ENCODE measurements at places on chromosomes 3 and 15.
A peak's percentile ranks its signal among the peaks of the same experiment; 100 is the strongest.

- DNase-seq: no peak
These were observed 84.3 kb downstream of the TTBK2 start for GRCh38 chr15:42836251-42836650.

- no peak for DNase-seq
These were observed 210.8 kb downstream of the GAP43 start for GRCh38 chr3:115834068-115834467.

DNA sequence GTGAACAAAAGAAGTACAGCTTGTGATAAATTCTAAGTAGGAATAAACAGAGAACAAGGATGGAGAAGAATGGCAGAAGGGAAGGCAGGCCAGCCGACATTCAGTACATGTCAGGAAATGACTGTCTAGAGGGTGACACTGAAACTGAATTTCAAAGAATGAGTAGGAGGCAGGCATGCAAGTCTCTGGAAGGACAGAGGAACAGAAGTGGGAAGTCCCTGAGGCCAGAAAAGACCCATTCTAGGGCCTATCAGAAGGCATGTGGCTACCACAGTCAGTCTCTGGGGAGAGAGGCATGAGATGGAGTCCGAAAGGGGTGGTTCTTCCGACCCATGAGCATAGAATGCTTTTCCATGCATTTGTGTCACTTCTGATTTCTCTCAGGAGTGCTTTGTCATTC, 243.5 kb upstream of the UBE2E2 start:
- DNase-seq: no peak

- no peak for DNase-seq
These were observed 3.0 kb upstream of the NECTIN3 start for GRCh38 chr3:111068574-111068973.

GRCh38 chr15:84570164-84570735, 30.6 kb upstream of the ZSCAN2 start:
- peak; percentile 64 for DNase-seq

GRCh38 chr15:49370782-49371181, 52.3 kb upstream of the FGF7 start:
- DNase-seq: no peak

DNA sequence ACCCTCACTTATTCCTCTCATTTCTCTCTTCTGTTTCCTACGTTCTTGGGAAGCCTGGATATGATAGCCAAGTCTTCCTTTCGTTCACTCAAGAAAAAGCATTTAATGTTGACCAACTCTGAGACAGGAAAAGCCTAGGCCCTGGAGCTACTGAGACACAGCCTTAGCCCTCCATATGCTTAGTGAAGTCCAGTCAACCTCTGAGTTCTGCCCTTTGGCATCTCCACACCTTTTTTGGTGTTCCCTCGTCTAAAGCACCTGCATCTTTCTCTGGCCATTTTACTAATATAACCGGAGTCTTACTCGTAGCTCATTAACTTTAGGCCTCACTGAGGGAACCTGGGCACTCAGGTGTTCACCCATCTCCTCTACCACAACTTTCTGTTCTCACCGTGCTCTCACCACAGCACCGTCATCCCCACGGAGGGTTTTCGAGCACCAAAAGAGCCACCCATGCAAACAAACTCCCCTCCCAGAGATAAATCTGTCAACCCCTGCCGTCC, 632 bp downstream of the MTHFS start:
- DNase-seq: no peak

- no peak for DNase-seq
These were observed 16.2 kb upstream of the HERC1 start for GRCh38 chr15:63849906-63850305.

DNA sequence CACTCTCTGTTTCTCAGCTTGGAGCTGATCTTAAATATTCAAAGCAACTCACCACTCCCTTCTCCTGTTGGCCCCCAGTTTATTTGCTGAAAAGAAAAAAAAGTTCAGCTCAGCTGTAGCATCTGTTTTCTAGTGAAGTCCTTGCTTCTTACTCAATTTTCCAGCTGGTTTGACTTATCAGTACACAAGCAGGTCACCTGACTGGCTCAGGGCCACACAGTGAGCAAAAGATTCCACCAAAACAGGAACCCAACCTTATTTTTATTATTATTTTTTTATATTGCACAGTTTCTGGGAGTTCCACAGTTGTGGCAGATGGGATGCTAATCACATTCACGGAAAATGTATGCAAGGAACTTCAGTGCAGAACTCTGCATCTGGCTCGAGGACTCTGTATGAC, 390.7 kb upstream of the RGMA start:
- DNase-seq: no peak

DNA sequence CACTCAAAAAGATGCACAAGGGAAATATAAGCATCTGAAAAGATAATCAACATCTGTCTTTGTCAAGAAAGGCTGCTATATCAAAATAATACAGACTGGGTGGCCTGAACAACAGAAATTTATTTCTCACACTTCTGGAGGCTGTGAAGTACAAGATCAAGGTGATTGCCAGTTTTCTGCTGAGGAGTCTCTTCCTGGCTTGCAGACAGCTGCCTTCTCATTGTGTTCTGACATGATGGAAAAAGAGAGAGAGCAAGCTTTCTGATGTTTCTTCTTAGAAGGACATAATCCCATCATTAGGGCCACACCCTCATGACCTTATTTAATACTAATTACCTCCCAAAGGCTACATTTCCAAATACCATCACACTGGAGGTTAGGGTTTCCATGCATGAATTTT, 1573.3 kb downstream of the SI start:
- no peak for DNase-seq

DNA sequence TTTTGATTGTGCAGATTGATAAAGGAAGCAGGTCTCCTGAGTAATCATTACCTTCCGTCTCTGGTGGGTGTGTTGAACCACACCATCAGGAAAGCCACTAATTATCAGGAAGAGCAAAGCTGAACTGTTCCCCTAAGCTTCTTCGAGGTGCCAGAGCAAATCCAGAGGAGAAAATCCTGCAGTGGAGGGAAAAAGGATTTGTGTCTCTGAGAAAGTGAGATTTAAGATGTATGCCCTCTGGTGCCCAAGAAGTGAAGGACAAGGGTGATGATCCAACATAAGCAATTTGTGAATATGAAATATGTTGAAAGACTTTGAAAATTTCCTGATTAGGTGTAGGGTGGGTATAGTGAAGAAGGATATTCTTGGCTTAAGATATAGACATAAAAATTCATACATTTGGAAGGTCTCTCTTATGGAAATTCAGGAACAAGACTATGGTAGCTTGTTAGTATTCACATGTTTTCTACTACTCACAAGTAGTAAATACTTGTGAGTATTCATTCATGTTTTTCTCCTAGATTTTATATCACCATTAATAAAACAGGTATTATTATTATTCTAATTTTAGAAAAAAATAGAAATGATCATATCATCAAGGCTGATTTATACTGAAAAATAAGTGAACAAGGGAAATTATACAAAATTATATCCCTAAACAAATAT, 34.8 kb downstream of the COMMD2 start:
- peak; percentile 41 for DNase-seq

- no peak for DNase-seq
These were observed 80.4 kb downstream of the SEMA5B start for GRCh38 chr3:122947196-122947595.

DNA sequence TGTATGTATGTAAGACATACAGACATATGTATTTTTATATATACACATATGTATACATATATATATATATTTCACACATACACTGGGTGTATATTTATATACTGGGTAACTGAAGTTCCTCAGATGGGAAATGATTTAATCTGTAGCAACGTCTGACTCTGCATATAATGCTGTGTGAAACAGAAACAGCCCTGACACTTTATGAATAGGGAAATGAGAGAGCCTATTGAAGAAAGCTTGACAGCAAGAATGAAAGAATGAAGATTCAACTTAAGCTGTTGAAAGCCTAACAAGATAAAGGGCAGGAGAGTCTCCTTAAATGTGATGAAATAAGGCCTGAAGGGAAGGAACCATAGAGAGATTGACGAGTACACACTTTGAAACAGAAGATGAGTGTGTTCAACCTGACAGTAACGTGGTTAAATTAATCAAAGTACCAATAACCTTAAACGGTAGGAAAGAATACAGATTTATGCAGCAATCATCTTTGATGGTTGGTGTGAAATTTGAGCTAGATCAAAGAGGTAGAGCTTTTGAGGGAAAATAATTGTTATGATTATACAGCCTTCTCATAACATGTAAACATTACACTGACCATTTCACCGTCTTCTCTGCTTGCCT, 169.9 kb downstream of the MECOM start:
- no peak for DNase-seq

DNA sequence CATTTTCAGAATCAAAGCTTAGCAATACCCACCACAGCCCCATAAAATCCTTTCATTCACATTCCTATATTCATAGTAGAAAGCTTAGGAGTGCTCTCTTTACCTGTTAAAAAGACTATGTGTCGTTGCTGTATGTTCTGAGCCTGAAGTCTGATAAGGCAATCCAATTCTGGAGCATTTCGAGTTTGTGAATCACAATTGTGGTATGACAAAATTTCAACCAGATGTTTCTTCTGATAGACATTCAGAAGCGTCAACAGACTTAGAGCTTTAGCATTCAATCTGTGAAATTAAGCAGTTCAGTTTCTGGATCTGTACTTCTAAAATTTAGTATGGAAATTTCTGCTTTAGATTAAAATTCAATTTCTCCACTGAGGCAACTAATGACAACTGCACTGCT, 58.3 kb downstream of the TASOR start:
- no peak for DNase-seq

DNA sequence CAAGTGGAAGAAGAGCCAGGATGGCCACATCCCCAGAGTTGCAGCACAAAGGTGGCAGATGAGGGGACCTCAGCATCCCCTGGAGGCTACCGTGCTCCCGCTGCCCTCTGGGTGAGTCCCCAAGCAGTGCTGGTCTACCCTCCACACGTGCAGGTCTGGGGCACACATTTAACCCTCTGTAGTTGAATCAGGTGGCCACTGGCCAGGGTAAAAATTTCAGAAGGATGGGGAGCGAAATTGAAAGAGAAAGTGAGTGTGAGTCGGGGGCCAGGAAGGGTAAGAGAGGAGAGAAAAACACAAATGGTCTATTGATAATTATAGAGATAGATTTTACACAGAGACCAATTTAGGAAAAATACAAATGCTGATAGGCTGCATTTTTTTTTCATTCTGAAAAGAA, 139.5 kb upstream of the EIF1B start:
- DNase-seq: no peak

DNA sequence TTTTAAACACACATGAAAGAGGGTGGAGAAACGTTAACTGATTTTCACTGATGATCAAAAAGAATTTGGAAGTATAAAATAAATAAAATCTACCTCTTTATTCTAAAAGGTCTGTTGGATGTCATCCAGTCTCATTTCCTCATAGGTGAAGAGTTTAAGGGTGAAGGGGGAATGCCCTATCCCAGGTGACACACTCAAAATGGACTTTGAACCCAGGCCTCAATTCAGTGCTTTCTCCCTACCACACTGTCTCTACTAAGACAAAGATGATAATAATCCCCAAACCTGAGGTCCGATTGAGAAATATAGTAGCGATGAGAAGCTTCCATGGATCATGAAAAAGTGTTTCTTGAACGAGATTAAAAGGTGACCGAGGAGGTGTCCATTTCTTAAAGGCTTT, 5.1 kb upstream of the EFCAB12 start:
- no peak for DNase-seq

DNA sequence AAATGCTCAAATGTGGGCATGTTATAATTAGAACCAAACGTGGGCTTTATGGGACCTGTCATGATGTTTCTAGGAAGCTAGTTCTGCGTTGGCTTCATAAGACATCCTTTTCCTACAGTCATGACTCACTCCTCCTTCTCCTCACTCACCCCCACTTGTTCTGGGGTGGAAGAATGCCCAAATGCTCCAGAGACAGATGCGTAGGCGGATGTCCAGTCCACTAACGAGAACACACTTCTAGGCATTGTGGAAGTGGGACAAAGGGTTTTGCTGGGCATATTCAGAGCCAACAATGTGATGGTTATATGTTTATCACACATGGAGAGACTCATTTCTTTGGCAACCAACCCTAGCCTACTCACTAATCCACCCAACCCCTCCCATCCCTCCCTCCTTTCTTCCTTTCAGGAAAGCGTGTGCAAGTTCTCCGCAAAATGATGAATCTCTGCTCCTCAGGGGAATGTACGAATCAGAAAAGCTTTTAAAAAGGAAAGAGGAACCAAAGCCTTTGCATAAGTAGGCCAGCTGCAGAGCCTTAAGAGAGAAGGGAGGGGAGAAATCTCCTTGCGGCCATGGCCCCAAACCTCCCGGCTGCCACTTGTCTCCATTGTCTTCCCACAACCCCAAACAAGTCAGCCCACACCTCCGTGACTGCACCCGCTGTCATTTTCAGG, 123.0 kb upstream of the SPRED1 start:
- DNase-seq: no peak

GRCh38 chr15:80480171-80480811, 76.1 kb downstream of the ARNT2 start:
- DNase-seq: no peak

DNA sequence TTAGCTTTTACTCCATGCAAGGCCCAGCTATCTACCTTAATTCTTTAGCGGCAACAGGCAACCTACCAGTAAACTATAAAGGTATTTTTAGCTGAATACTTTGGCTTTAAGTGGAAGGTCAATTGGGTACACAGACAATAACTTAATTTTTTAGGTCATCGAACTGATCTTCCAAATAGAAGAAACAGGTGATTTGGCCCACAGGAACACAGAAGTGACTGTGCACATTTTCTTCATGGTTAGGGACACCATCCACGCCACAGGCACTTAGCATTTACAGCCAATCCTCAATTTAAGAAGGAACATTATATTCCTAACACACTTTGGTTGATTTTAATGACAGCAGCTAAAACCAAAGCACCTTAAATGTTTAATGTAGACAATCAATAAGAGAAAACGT, 1.9 kb downstream of the ARPP19 start:
- no peak for DNase-seq

Data from activated CD4-positive, alpha-beta T cell treated with anti-CD3 and anti-CD28 coated beads, Interleukin-2, amount 10 ng/mL, durations not matched to agents 7 days and 5 days (primary cell).